ENCODE measurements at places on chromosomes 12 and 14. TPM values are rescaled to one million over a fixed set of nuclear protein-coding genes. Genes with fewer than 3 reads are reported as not detected.
A peak's percentile ranks its signal among the peaks of the same experiment; 100 is the strongest.

Gene KRT7
- total RNA-seq: 23.1 TPM

Gene STON2
- 0.40 TPM for total RNA-seq

Gene SOS2
- total RNA-seq: 24.2 TPM

Gene GPR137C
- not detected for total RNA-seq

Gene PTCSC3
- not detected for total RNA-seq

Gene TSPAN19
- 0.10 TPM for total RNA-seq

Gene PPP1R1A
- total RNA-seq: not detected

Gene CMA1
- total RNA-seq: not detected

Gene RTL1
- not detected for total RNA-seq

Gene PMCH
- not detected for total RNA-seq

Gene LRRC10
- total RNA-seq: not detected

Gene GUCY2C
- total RNA-seq: not detected

Gene MEG3
- total RNA-seq: 0.69 TPM

Gene COX8C
- total RNA-seq: not detected

Gene BATF
- not detected for total RNA-seq

GRCh38 chr12:10361622-10362021 is 28.2 kb downstream of the KLRK1 start:
- no peak for DNase-seq

GRCh38 chr14:52706286-52706685 is 714 bp upstream of the PSMC6 start:
- no peak for DNase-seq

- no peak for DNase-seq
These were observed 101.0 kb downstream of the DERA start for GRCh38 chr12:16012117-16012516.

GRCh38 chr14:45134051-45134958 is at the start of gene FKBP3:
Gene FKBP3 (minus strand): TSS chr14:45134481. CDS start chr14:45134456, 25 bp downstream.
- DNase-seq: peak; percentile 99

GRCh38 chr12:43112101-43112920 is 439.7 kb downstream of the ADAMTS20 start:
- no peak for DNase-seq

- DNase-seq: no peak
These were observed 8.4 kb upstream of the EP400 start for GRCh38 chr12:131941116-131941986.

DNA sequence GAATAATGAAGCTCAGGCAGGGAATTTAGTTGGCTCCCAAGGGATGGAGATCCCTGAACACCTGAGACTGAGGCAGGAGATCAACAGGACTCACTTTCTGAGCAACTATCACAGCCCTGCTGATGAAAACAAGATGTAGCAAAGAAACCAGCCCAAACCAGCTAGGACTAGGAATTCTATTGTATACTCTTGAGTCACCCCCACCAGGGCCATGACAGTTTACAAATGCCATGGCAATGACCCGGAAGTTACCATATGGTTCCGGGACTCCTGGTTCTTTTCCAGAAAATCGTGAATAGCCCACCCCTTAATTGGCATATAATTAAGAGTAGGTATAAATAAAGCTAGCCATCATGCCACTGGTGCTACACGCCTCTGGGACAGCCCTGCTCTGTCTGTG is 46.0 kb upstream of the OASL start:
- DNase-seq: no peak

- no peak for DNase-seq
These were observed 90.7 kb downstream of the NINJ2 start for GRCh38 chr12:572532-572899.

DNA sequence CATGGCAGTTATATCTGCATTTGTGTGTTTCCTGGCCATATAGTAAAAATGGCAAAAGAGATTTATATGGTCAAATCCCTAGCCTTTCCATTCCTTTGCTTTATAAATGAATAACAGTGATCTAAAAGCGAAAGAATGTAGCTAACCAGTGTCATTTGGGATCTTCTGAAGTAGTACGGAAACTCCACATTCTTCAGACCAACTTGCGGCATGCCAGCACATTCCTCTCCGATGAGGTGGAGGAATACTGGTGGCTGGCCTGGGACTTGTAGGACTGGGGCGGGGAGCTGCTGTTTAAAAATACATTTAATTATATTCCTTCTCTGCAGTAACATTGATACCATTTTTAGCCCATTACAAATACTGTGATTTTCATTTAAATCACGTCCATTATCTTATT is 85.3 kb downstream of the SAMD4A start:
- peak; percentile 95 for DNase-seq

DNA sequence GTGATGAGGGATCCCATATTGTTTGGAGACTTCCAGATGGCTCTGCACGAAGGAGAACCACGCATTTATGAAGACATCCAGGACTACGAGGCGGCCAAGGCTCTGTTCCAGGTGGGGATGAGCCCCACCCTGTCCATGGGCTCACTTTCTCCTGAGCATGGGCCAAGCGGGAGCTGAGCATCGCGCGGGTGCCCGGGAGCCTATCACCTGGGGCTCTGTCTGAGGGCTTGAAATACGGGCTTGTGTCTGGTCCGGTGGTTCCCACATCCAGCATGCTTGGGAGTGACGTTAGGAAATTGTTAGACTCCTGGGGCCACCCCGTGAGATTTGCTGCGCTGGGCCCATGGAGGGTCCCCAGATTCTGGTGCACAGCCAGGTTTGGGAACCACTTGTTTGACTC is 92.9 kb downstream of the CCDC92 start:
- no peak for DNase-seq

- no peak for DNase-seq
These were observed 4.1 kb downstream of the TRHDE start for GRCh38 chr12:72276181-72276805.

DNA sequence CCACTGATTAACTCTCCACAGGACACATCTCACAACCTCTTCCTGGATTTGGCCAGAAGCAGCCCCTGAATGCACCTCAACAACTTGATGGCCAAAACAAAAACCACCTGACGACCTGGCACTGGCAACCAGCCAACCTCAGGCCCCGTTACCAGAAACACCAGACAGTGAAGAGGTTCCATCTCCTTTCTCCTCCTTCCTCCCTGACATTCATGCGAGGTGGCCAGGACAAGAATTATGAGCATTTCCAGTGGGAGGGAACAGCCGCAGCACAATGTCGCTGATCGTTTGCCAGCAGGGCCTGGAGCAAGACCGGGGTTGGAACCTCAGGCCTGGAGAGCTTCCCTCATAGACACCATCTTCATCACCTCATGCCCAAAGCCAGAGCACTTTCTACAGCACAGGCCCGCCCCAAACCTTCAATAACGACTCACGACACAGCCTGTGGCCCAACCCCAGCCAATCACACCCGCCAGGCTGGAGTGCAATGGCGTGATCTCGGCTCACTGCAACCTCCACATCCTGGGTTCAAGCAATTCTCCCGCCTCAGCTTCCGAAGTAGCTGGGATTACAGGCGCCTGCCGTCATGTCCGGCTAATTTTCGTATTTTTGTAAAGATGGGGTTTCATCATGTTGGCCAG is 48.7 kb downstream of the CCDC88C start:
- DNase-seq: no peak

DNA sequence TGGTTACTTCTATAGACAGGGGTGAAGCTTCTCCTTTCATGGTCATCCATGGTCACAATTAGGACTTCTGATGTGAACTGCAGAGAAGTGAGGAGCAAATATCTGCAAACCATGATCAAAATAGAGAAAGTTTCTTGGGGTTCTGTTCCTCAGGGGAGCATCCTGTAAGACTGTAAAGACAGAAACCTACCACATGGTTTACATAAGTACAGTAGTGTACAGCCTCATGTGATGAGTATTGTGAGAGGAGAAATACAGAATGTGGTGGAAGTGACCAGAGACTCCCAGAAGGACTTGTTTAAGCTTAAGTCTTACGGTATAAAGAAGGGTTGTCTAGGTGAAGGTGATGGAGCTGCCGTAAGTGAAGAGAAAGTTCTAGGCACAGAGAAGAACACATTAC is 484.7 kb downstream of the LRIG3 start:
- DNase-seq: no peak

- no peak for DNase-seq
These were observed 1.8 kb downstream of the CCDC85C start for GRCh38 chr14:99602054-99602787.

- no peak for DNase-seq
These were observed 137.9 kb upstream of the ATP2B1 start for GRCh38 chr12:89846473-89847055.

DNA sequence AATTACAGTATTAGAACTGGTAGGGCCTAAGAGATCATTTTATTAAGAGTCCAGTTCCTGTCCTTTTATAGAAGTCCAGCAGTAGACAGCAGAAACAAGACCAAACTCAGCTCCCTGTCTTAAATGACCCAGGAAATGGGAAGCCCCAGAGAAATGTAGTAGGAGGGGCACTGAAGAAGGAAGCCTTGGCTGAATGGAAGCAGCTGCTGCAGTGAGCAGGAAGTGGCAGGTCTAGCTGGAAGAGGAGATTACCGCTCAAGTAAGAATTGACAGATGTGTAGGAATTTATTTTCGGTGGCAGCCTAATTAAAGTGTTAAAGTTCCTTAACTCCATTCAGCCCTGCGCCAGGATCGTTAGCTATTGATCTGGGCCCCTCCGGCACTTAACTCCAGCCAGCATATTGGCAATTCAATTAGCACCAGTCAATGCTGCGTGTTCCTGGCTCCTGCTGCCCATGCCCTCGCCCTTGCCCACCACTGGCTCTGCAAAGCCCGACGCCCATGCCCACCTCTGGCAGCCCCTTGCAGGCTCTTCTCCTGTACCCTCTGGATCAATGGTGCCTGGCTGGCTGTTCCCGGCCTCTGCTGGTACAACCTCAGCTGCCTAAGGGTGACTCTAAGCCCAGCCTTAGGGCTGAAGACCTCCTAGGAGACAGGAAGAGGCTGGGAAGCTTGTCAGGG is 21.1 kb downstream of the ZFHX2 start:
- no peak for DNase-seq

GRCh38 chr14:26917086-26917485 is 319.3 kb upstream of the NOVA1 start:
- DNase-seq: peak; percentile 13

GRCh38 chr14:22597265-22597664 is 835 bp upstream of the ABHD4 start:
- no peak for DNase-seq

DNA sequence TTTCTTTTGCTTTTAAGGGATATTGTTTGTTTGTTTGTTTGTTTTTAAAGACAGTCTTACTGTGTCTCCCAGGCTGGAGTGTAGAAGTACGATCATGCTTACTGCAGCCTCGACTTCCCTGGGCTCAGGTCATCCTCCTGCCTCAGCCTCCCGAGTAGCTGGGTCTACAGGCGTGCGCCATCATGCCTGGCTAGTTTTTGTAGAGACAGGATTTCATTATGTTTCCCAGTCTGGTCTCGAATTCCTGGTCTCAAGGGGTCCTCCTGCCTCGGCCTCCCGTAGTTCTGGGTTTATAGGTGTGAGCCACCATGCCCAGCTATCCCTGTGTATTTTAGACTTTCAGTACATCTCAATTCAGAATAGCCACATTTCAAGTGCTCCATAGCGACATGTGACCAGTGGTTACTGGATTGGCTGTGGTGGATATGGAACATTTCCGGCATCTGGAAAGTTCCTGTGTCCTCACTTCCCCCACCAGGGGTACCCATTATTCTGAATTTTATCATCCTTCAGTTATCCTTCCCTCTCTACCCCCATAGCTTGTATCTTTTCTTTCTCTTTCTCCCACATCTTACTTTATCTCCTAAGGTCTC is 61.1 kb downstream of the HRK start:
- no peak for DNase-seq

DNA sequence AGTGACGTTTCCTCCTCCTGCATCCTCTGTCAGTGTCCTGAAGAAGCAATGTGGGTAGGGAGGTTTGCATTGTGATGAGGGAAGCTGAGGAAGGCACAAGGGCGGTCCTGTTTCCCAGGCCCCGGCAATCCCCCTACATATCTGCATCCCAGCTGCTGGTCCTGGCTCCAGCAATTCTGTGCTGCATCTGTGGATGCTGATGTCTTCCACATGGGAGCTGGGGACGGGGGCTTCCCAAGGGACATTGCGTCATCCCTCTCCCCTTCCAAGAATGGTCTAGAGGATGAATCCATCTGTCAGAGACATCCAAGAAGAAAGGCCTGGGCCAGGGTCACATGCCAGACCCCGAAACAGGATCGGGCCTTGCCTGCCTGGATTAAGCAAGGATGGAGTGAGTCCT is 52.1 kb downstream of the TSPAN11 start:
- no peak for DNase-seq

DNA sequence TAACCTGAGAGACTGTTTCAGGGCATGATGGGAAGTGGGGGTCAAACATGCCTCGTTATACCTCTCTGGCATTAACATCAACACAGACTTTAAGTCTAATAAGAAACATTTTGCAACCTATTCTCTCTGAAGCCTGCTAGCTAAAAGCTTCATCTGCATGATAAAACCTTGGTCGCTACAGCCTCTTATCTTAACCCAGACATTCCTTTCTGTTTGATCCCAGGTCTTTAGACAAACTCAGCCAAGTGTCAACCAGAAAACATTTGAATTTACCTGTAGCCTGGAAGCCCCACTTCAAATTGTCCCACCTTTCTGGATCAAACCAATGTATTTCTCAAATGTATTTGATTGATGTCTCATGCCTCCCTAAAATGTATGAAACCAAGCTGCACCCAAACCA is 9.1 kb downstream of the PPP2R3C start:
- DNase-seq: no peak

GRCh38 chr14:21251215-21251614 is 18.0 kb downstream of the HNRNPC start:
- DNase-seq: no peak

DNA sequence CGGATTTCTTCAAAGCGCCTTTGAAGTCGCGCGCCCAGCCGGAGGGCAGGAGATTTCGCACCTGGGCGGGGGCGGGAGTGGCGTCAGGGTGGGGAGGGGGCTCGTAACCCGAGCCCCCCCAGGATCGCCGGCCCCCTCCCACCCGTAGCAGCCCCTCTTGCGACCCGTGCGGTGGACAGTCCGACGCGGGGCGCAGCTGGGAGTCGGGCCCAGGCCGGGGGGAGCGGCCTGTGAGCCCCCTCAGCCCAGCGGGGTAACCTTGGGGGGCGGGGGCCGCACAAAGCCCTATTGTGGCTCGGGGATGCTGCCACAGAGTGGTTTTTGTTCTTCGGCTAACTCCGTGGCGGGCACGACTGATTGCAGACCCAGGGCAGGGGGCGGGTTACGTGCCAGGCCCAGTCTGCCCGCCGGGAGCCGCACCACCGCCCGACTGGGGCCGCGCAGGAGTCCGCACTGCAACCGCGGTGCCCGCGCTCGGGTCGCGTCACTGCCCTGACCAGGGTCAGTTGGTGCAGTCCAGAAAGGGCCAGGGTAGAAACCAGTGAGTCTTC is 4.2 kb upstream of the AAAS start:
- DNase-seq: no peak

All from NCI-H460 (cell line).